Right cardiac atrium (tissue), 5 donors: ENCODE measurements at places on chromosomes 4 and X.

DNA sequence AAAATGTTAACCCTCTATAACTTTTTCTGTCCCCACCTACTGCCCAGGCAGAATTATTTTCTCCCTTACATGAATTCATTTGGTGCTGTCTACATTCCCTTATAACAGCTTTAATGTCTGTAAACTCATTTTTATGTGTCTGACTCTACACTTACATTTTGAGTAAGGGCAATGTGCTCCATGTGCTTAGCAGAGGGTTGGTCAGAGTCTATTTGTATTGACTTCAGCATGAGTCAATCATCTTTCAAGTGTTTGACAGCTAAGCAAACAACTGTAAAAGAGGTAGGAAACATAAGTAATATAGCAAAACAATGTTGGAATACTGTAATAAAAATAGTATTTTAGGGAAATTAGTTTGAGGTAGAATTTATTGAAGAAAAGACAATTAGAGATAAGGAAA, 6.3 kb downstream of the IL15 start:
- DNase-seq: no peak

- no peak for DNase-seq
Observed at GRCh38 chr4:62548765-62549164, 1348.6 kb downstream of the ADGRL3 start.

DNA sequence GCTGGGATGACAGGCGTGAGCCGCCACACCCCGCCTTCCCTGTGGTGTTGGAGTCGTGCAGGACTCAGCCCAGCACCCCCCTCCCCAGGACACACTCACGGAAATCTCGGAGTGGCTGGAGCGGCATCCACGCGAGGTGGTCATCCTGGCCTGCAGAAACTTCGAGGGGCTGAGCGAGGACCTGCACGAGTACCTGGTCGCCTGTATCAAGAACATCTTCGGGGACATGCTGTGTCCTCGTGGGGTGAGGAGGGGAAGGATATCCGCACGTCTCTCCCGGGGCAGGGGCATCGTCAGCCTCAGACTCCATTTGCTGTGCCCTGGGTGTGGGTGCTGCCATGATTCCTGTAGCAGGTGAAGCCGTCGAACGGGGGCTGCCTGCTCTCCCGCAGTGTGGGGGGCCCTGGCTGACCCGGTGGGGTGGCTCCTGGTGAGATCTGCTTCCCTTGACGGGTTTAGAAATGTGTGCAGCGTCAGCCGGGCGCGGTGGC, 10.3 kb downstream of the PLCXD1 start:
- DNase-seq: peak; percentile 52

DNA sequence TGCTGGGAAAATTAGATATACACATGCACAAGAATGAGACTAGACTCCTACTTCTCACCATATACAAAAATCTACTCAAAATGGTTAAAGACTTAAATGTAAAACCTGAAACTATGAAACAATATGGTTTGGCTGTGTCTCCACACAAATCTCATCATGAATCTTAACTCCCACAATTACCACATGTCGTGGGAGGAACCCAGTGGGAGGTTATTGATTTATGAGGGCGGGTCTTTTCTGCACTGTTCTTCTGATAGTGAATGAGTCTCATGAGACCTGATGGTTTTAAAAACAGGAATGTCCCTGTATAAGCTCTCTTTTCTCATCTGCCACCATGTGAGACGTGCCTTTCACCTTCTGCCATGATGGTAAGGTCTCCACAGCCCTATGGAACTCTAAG, 48.5 kb upstream of the DDX60 start:
- DNase-seq: no peak

GRCh38 chr4:82818664-82819662, 20.4 kb upstream of the SCD5 start:
- DNase-seq: no peak

- no peak for DNase-seq
Observed at GRCh38 chrX:154379569-154379951, 465 bp downstream of the EMD start.

DNA sequence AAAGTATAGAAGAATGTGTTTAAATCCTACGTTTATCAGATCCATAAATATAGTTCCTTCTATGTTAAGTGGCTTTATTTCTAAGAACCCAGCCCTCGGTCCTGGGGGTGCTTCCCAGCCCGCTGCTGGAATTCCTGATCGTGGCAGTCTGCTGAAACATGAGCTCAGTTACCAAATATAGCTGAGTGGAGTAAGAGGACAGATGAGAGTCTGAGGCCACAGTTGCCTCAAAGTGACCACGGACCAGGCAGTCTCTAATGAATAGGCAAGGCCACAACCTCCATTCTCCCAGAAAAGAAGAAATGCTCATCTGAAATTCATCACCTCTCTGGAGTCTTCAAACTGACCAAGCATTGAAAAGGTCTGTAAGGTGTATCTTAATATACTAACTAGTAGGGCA, at the start of gene PALLD:
Gene PALLD, plus strand, starts transcription at position 219 of the 400 bp plus-strand sequence.
- peak; percentile 16 for DNase-seq

- DNase-seq: no peak
Observed at GRCh38 chr4:165058666-165059065, 5.0 kb downstream of the TRIM75 start.

DNA sequence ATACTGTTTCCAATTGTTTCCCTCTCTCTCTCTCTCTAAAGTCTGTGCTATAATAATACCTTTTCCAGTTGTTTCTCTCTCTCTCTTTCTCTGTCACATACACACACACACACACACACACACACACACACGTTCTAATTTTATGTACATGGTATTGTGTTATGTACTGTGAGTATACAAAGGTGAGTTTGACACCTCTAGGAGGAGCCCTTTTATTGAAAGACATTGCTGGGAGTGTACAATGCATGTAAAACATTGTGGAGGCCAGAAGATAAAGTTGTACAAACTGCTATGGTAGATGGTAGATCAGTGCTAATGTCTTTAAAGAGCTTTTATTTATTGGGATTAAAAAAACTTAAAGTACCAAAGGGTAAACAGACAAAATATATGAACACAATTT, 53.6 kb downstream of the BLTP1 start:
- no peak for DNase-seq

DNA sequence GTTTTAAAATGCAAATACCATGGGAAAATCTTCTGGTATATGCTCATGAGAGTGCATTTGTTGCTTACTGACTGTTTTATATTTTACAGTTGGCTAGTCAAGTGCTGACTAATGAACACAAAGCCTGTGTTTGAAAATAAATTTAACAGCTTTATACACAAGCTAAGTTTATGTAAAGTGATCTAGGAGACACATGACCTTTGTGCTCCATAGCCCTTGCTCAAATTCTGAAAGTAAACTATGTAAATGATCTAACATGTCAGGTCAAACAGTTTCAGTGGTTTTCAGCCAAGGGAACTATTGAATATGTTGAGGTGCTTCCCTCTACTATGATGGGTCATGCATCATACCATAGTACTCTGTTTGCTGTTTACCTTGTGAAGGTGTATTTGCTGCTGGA, 36.7 kb downstream of the DIAPH2 start:
- DNase-seq: no peak

- DNase-seq: no peak
Observed at GRCh38 chr4:13535708-13536361, 8.5 kb downstream of the NKX3-2 start.

DNA sequence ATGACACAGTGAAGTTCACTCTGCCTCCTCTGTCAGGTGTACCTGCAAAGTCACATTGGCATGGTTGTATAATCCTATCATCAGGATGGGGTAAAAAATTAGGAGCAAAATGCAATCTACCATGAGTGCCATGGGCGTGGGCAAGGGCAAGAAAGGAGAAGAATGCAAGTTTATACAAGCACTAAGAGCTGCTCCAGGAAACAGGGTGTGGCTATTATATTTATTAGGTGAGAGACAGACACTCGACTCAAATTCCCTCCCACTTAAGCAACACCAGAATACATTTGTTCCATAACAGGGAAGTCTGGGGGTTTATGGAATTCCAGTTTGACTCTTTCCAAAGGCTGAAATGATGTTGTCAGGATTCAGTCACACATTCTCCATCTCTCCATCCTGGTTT, 378.8 kb downstream of the BCOR start:
- DNase-seq: no peak

DNA sequence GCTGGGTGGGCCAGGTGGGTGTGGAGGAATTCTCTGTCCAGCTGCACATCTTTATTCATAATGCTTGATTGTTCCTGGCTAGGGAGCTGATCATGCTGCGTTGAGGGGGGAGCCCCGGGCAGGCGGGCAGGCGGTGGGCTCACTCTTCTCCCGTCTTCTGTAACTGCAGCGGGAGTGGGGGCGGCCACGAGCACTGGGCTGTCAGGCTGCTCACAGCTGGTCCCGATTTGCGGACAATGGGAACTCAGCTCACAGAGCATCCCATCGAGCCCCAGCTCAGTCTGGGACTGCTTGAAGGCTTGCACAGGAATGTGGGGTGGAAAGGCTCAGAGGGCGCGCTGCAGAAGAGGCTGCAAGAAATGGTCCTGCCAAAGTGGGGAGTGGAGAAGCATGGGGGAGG, 63.8 kb downstream of the EFNB1 start:
- DNase-seq: no peak

GRCh38 chr4:22695029-22695428, 2.3 kb downstream of the GBA3 start:
- DNase-seq: no peak

DNA sequence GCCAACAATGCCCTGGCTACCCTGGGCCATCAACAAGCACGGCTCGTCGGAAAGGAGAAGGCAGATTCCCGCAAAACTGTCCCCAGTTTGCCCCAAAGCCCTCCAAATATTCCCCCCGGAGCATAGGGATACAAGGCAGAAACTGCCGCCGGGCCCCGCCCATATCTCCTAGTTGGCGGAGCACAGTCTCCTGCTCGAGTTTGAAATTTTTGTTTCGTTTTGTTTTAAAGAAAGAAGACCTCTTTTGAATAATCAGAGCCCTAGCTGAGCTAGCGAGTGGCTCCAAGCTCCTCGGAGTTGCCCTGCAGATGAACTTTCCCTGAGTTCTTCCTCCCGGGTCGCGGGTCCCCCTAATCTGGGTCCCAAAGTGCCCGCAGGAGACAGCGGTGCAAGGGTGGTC, 138.1 kb upstream of the ZIC3 start:
- DNase-seq: no peak

DNA sequence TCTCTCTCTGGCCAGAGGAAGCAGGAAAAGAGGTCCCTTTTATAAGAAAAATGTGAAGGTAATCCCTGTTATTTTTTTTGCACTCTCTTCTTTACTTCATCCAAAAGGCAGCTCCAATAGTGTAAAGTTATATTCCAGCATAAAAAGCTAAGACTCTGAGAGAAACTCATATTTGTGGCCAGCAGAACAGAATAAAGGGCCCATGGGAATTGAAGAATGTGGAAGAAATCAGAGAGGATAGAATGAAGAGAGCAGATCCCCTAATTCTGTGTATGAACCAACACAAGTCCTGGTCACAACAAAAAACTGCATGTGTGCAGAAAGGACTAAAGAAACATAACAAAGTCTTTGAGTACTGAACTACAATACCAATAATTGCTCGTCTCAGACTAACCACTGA, 22.3 kb downstream of the RPS6KA6 start:
- DNase-seq: no peak

- no peak for DNase-seq
Observed at GRCh38 chrX:55149242-55149641, 60.4 kb downstream of the PAGE2 start.

DNA sequence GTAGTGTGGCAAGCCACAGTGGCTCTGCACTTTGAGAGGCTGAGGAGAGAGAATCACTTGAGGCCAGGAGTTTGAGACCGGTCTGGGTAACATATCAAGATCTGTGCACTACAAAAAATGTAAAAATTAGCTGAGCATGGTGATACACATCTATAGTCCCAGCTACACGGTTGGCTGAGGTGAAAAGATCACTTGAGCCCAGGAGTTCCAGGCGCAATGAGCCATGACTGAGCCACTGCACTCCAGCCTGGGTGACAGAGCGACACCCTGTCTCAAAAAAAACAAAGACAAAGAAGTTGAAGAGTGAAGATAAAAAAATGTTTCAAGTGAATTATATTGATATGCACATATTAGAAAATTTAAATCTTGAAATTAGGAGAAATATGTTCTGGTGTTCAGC, 46.3 kb downstream of the SULT1B1 start:
- DNase-seq: no peak

GRCh38 chrX:11953615-11954014, 184.7 kb upstream of the FRMPD4 start:
- no peak for DNase-seq

- no peak for DNase-seq
Observed at GRCh38 chr4:77576351-77576750, 29.3 kb upstream of the CXCL13 start.

DNA sequence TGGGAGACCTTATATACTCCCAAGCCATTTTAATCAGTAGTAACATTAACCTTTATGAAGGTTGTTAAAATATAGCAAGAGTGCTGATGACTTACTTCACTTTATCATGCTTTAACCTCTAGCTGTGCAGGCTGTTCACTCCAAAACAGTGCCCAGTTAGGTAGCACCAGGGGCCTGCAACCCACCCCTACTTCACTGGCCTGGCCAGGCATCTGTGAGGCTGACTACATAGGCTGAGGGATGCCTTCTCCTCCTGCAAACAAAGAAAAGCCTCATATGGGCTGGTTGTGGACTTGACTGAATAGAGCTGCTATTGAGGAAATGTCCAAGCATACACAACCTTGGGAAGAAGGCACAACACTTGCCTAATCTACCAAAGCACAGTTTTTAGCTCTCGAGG, 172.8 kb downstream of the SHROOM3 start:
- no peak for DNase-seq

- no peak for DNase-seq
Observed at GRCh38 chrX:43522582-43522981, 133.5 kb upstream of the MAOA start.

GRCh38 chrX:10233696-10234095, 76.9 kb downstream of the CLCN4 start:
- no peak for DNase-seq

DNA sequence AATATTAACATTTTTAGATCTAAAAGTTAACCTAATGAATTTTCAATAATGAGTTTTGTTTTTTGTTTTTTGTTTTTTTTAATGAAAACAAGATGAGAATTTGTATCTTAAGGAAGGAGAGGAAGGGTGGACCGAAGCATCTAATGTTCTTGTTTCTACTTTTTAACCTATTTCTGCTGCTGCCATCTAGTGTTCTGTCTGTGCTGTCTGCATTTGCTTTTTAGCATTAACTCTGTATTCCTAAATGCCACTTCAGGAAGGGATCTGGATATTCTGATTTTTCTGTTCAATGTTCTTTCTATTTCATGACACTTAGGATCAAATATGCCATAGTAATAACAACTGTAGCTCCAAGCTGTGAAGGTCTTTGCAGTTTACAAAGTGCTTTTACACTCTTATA, 161.7 kb downstream of the BRWD3 start:
- no peak for DNase-seq

DNA sequence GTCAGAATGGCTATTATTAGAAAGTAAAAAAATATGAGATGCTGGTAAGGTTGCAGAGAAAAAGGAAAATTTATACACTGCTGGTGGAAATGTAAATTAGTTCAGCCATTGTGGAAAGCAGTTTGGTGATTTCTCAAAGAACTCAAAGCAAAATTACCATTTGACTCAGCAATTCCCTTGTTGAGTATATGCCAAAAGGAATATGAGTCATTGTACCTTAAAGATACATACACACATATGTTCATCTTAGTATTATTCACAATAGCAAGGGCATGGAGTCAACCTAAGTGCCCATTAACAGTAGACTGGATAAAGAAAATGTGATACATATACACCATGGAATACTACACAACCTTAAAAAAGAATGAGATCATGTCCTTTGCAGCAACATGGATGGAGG, 148.2 kb downstream of the COMMD8 start:
- DNase-seq: no peak

- no peak for DNase-seq
Observed at GRCh38 chr4:40536032-40536431, 93.6 kb downstream of the RBM47 start.

- DNase-seq: no peak
Observed at GRCh38 chrX:120726294-120726693, 96.4 kb upstream of the C1GALT1C1 start.

GRCh38 chr4:131499141-131499873, 1649.8 kb upstream of the PCDH10 start:
- peak; percentile 9 for DNase-seq
